GM23248 (cell line): ENCODE measurements at places on chromosomes 11 and 22.

DNA sequence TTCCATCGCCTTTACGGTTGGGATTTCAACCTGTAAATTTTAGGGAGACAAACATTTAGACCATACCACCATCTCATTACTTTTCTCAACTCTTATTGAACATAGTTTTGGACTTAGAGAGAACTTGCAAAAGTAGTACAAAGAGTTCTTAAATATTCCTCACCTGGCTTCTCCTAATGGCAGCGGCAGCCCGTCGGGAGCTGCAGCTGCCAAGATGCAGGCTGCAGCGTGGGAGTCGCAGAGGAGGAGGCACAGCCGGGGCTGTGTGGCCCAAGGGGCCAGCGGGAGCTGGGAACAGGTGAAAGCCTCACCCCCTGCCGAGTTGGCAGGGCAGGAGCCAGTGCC lies 23.1 kb upstream of the RNASEH2C start:
- DNase-seq, result no peak

- peak; percentile 7 for DNase-seq
Measured at GRCh38 chr11:94295534-94295933, 8.8 kb upstream of the IZUMO1R start.

DNA sequence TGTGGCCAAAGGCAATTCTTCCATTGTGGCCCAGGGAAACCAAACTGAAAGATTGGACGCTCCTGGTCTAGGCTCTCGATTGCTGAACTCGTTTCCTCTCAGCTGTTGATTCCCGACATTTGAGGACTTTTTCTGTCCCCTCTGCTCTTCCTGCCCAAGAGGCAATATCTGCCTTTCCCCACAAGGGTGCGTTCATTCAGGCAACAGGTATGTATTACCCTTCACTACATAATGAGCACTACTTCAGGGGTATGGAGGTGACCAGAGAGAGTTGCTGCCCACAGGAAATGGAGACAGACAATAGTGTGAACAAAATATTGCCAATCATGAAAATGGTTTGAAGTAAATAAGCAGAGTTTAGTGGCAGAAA lies 8.2 kb downstream of the PTH start:
- DNase-seq, result peak; percentile 49

GRCh38 chr22:27045103-27045947 lies 387.9 kb downstream of the MIAT start:
- peak; percentile 74 for DNase-seq

GRCh38 chr11:8209208-8209807 lies 40.5 kb upstream of the RIC3 start:
- DNase-seq, result no peak

GRCh38 chr11:101169944-101170343 lies 40.3 kb upstream of the PGR start:
- DNase-seq, result no peak

DNA sequence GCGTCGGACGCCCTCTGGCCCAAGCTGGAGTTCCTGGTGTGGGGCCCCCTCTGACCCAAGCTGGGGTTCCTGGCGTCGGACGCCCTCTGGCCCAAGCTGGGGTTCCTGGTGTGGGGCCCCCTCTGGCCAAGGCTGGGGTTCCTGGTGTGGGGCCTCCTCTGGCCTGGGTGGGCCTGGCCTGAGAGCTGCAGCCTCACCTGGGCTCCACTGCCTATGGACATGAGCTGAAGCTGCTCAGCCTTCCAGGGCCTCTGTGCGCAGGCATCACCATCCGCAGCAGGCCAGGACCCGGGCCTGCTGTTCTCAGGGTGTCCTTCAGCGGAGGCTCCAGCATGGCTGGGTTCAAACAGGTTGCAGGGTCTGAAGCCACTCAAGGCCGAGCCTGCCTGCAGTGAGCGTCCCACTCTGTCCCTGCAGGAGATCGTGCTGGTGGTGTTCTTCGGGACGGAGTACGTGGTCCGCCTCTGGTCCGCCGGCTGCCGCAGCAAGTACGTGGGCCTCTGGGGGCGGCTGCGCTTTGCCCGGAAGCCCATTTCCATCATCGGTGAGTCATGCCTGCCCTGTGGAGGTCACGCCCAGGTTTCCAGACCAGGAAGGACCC lies 125.5 kb downstream of the KCNQ1 start:
- no peak for DNase-seq

DNA sequence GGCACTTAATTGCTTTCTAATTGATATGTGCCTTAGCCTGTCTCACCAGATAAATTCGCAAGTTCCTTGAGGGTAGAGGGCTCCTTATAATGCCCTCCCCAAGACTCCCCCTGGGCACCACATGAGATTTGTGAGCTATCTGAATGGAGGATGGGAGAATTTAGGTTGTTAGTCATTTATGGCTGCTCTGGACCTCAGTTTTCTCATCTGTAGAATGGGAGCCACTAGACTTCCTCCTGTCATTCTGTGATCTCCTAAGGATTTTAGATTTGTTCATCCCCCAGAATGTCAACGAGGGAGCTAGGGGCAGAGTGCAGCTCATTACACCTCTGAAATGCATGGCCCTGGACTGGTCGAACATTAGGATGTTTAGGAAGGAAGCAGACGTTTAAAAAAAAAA lies 294.6 kb downstream of the MIAT start:
- DNase-seq, result no peak

DNA sequence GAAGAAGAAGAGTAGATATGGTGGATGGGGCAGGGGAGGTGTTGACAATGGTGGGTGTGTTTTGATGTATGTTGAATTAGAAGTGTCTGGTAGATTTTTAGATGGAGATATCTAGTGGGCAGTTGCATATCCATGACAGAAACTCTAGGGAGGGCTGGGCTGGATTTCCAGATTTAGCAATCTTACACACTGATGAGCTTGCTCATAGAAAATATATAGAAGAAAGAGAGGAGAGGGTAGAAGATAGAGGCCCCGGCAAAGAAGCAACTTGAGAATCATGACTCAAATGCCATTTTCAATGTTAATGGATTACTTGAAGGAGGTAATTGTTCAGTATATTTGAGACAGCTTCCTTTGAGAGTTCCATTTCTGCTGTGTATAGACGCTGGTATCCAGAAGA lies 8.2 kb downstream of the REXO2 start:
- peak; percentile 22 for DNase-seq

DNA sequence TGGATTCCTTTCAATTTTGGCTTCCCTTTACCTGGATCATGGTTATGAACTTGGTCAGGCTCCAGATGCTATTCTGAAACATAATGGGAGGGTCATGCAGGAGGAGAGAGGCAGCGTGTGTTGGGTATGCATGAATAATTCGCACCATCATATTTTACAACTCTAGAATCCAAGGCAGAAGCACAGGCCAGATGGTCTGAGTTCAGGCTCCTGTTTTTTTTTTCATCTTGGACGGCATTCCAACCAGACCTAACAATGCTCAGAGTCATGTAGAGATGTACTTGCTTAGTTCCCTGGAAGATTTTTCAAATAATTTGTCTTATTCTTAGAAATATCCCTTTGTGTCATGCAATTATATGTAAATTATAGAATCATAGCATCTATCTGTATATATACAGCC lies 393.5 kb downstream of the JRKL start:
- no peak for DNase-seq

GRCh38 chr11:111325259-111325658 lies 26.9 kb downstream of the POU2AF3 start:
- no peak for DNase-seq

GRCh38 chr11:78740199-78741071 lies 165.8 kb upstream of the NARS2 start:
- DNase-seq, result no peak

DNA sequence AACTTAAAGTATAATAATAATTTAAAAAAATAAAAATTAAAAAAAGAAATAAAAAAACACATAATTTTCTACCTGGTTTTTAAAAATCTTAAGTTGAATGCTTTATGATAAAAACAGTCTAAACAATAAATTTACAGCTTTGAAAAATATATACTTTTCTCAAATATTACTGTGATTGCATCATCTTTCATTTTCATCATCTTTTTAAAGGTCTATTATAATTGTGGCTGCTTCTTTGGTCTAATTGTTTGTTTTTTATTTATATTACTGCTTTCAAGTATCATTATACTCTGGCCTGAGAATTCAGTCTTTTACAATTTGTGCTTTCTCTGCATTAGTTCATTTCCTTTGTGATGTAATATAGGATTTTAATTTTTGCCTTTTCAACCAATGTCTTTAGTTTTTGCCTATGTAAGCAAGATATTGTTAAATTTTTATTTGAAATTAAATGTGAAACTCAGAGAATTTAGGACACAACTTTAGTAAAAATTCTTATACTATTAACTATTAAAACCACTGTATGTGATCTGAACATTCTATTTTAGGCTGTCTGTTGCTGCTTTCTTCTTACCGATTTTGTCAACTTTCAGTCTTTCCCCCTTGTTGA lies 7.3 kb downstream of the CYP2R1 start:
- no peak for DNase-seq

GRCh38 chr11:37623778-37624177 lies 1025.7 kb upstream of the RAG2 start:
- no peak for DNase-seq

- DNase-seq, result no peak
Measured at GRCh38 chr11:60720460-60720859, 4.1 kb upstream of the MS4A18 start.

- DNase-seq, result no peak
Measured at GRCh38 chr11:70873736-70874412, 378.5 kb downstream of the SHANK2 start.

- DNase-seq, result peak; percentile 86
Measured at GRCh38 chr22:31561238-31561887, 65.0 kb downstream of the SFI1 start.

DNA sequence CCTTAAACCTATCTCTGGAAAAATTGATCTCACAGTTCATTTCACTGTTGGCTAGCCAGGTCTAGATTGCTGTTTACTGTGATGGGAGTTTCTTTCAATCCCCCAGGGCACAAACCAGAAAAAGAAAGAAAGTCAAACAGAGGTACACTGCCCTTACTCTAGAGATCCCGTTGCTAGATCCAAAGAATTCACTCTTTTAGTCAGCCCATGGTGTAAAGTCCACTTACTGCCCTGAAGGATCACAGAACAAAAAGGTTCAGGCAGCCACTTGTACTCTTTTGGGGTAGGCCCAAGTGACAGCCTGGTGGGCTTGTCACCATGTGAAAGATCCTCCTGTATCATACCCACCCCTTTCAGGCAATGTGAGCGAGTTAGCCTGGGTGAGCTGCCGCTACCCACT lies 162.6 kb upstream of the CCDC179 start:
- DNase-seq, result no peak

GRCh38 chr11:74280494-74280893 lies 30.9 kb downstream of the P4HA3 start:
- DNase-seq, result no peak

GRCh38 chr11:1630271-1630670 lies 696 bp downstream of the KRTAP5-5 start:
- no peak for DNase-seq

GRCh38 chr22:33746501-33746928 lies 173.8 kb downstream of the LARGE1 start:
- no peak for DNase-seq

DNA sequence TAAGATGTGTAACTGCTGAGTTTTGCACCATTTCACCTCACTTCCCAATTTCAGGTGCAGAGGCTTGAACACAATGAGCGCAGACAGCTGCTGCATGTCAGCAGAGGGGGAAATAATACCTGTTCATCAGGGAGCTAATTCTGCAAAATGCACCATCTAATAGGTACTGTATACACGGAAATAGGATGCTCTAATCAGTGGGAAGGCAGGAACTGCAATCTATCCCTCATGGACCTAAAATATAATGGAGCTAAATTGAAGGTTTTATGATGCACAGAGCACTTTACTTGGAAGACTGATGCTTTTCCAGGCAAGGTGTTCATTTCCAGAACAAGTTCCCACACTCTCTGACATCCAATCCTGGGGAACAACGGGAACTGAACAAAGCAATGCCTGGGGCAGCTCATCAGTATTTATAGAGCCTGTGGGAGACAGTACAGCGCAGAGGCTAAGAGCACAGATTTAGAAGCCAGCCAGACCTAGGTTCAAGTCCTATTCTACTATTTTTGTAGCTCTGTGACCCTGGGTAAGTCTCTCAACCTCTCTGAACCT lies 78.5 kb downstream of the TENM4 start:
- DNase-seq, result no peak

DNA sequence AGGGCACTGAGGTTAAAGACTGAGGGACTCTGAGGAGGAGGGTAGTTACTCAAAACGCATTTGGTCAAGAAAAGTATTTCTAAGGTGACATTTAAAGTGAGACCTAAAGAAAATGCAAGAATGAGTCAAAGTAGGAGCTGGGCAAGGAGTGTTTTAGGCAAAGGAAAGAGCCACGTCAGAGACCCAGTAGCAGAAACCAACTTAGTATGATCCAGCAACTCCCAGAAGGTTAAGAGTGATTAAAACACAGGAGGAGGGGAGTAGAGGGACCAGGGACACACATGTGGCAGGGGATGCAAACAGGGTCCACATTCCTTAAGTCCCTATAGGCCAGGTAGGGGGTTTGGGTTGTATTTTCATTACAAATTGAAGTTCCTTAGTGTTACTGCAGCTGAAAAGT lies 24.3 kb upstream of the CCDC34 start:
- peak; percentile 45 for DNase-seq

- no peak for DNase-seq
Measured at GRCh38 chr11:2307501-2308331, 5.9 kb downstream of the TSPAN32 start.

DNA sequence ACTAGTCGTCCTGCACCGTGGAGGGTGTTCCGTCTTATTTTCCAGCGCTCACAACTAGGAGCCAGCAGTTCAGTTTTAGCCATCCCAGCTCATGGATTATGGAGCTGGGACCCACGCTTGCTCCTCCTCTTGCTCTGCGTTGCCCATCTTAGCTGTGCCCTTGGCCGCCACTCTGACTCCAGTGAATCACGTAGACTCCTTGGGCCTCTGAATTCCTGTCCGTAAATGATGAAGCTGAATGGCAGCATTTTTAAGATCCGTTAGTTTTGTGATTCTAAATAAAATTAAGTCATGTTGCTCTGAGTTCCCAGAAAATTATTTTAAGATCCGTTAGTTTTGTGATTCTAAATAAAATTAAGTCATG lies 23.8 kb downstream of the BCR start:
- DNase-seq, result peak; percentile 80

GRCh38 chr22:41770715-41771468 lies 29.6 kb upstream of the CCDC134 start:
- peak; percentile 52 for DNase-seq

- no peak for DNase-seq
Measured at GRCh38 chr11:108708173-108708572, 43.3 kb downstream of the DDX10 start.

DNA sequence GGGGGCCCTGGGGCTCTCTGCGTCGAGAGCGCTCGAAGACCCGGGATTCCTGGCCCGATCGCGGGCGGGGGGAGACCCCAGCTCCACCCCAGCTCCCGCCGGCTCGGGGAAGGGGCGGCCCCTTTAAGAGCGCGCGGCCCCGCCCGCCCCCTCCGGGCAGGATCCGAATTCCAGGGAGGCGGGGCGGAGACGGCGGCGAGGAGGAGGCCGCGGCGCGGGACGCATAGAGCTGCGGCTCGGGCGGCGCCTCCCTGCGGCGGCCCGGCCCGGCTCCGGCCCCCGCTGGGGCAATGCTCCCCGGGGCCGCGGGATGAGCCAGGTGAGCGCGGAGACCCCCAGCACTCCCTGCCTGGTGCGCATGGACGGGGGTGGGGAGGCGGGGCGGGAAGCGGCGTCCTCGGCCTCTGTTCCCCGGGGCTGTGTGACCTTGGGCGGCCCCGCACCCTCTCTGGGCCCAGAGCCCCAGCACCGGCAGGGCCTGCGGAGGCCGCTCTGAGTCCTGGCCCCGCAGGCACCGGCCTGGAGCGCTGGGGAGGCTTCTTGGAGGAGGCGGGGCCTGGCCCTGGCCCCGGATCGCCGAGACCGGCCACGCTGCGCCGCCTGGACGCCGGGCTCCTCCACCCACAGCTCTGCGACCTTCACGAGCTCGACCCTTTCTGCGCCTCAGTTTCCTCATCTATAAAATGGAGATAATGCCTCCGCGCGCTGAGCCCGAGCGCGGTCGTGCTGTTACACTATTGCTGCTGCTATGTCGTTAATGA lies 565 bp downstream of the GAS2L1 start:
- peak; percentile 94 for DNase-seq
